Sigmoid colon (tissue), 7 donors: ENCODE measurements at places on chromosomes 1 and 21.

- DNase-seq = no peak
Observed at GRCh38 chr1:15639931-15640330, 22.7 kb downstream of the DDI2 start.

DNA sequence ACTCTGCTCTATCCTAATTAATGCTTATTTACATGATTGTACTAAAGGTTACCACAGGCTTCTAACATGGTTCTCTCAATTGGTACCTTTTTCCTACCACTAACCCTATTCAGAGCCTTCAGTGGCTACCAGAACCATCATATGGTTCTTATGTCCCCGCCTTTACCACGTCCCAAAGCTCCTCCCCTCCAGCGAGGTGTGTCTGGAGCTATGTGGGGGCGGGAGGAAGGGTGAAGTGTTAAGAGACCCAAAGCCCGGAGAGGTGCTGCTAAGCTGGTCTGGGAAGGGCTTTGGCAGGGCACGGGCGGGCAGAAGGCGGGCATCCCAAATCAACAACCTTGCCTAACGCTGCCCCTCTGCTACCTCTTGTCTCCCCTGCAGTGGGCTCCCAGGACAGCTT is 10.0 kb downstream of the SPATA46 start:
- no peak for DNase-seq

DNA sequence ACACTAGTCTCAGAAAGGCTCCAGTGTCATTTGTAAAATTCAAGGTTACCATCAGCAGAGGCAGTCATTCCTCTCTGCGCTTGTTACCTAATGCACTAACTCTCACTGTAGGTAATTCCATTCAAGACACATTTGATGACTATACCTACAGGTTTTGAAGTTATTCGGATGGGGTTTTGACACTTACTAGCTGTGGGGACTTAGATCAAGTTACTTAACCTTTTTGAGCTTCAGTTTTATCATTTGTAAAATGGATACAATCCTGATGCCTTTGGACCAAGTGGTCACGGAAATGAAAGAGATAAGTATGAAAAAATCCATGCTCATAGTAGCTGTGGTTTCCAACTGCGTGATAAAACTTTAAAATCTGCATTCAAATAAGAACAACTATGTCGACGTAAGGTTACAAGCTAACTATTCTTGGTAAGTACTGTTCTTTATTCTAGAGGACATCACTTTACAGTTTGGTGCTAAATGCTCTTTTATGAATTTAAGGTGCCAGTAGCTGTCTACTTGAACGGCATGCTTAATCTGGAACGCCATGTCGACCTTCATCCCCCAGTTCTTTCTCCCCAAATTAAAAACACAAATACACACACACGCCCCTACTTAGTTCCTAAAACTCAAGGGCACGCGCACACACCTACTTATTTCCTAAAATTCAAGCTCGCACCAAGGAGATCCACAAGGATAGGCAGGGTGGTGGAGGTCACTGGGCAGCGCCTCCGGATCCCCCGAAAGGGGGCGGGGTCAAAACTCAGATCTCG is 550 bp upstream of the NFYC start:
- DNase-seq = no peak

GRCh38 chr1:218568962-218569550 is 223.9 kb downstream of the TGFB2 start:
- DNase-seq = no peak

- no peak for DNase-seq
Observed at GRCh38 chr1:211738691-211739301, 63.4 kb upstream of the NEK2 start.
